ENCODE measurements at places on chromosomes 7 and 10. TPM values are rescaled to one million over a fixed set of nuclear protein-coding genes. Genes with fewer than 3 reads are reported as not detected.

ZNF775 gene
- 7.4 TPM for total RNA-seq

BTBD16 gene
- not detected for total RNA-seq

ZNF716 gene
- not detected for total RNA-seq

ATOH7 gene
- total RNA-seq, result not detected

EIF4EBP2 gene
- total RNA-seq, result 17.3 TPM

LCOR gene
- 5.2 TPM for total RNA-seq

PRKG1 gene
- total RNA-seq, result 8.2 TPM

MYL7 gene
- not detected for total RNA-seq

GIMAP7 gene
- not detected for total RNA-seq

PON1 gene
- total RNA-seq, result not detected

ELMO1 gene
- 1.6 TPM for total RNA-seq

CYP2C9 gene
- total RNA-seq, result not detected

ST8SIA6 gene
- 0.67 TPM for total RNA-seq

MLXIPL gene
- total RNA-seq, result 2.4 TPM

H2BK1 gene
- not detected for total RNA-seq

NKX1-2 gene
- total RNA-seq, result not detected

SPDYE2 gene
- not detected for total RNA-seq

IQUB gene
- total RNA-seq, result not detected

PDE6C gene
- not detected for total RNA-seq

PLPP4 gene
- not detected for total RNA-seq

KIAA1549 gene
- total RNA-seq, result 1.0 TPM

ADAMTS14 gene
- total RNA-seq, result under 0.01 TPM

All from bronchus fibroblast of lung (primary cell).